AG08395 (cell line): ENCODE measurements at places on chromosomes 16 and 17.
A peak's percentile ranks its signal among the peaks of the same experiment; 100 is the strongest.

- DNase-seq: no peak
Observed at GRCh38 chr16:14284371-14284770, 213.3 kb downstream of the MRTFB start.

DNA sequence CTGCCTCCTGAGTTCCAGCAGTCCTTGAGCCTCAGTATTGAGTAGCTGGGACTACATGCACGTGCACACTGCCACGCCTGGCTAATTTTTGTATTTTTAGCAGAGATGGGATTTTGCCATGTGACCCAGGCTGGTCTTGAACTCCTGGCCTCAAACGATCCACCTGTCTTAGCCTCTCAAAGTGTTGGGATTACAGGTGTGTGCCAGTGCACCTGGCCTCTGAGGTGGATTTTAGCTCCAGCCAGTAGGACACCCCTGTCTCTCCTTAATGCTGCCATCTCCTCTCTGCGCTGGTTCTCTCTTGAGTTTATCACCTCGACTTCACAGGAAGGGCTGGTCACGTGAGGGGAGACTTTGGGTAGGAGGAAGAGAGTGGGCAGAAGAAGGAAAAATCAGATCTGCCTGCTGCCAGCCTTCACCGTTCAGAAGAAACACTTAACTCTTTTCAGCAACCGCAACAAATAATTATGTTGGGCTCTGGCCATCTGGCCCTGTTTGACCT, 55.1 kb downstream of the NDE1 start:
- DNase-seq: no peak

- no peak for DNase-seq
Observed at GRCh38 chr17:34607917-34608316, 28.5 kb downstream of the TMEM132E start.

DNA sequence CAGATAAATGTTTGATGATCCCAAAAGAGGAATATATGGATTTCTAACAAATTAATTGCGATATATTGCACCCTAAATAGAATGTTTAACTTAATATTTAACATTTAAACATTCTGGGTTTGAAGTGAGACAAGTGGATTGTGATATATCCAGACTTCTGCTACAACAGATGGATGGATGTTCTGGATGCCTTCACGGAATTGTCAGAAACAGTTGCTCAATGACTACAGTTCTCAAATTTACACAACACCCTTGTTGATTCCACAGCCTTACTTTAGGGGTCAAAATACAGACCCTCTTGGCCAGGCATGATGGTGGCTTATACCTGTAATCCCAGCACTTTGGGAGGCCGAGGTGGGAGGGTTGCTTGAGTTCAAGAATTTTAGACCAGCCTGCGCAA, 250.8 kb downstream of the RBFOX1 start:
- DNase-seq: no peak

- no peak for DNase-seq
Observed at GRCh38 chr16:63921737-63922295, 1200.0 kb downstream of the CDH11 start.

DNA sequence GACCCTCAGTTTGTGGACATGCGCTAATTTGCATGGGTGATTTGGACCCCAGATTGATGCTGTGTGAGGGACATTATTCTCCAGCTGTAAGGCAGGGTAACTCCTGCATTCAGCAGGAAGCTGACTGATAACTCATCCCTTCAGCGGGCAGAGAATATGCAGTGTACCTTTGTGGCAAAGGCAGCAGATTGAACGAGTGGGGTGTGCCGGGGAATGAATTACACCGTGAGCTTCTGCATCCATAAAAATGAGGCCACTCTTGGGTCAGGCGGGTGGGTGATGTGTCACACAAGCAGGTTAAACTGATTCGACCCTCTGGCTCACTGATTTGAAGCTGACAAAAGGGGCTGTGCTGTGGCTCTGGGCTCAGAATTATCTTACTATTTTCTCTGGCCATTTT, 128.9 kb upstream of the PMFBP1 start:
- no peak for DNase-seq

DNA sequence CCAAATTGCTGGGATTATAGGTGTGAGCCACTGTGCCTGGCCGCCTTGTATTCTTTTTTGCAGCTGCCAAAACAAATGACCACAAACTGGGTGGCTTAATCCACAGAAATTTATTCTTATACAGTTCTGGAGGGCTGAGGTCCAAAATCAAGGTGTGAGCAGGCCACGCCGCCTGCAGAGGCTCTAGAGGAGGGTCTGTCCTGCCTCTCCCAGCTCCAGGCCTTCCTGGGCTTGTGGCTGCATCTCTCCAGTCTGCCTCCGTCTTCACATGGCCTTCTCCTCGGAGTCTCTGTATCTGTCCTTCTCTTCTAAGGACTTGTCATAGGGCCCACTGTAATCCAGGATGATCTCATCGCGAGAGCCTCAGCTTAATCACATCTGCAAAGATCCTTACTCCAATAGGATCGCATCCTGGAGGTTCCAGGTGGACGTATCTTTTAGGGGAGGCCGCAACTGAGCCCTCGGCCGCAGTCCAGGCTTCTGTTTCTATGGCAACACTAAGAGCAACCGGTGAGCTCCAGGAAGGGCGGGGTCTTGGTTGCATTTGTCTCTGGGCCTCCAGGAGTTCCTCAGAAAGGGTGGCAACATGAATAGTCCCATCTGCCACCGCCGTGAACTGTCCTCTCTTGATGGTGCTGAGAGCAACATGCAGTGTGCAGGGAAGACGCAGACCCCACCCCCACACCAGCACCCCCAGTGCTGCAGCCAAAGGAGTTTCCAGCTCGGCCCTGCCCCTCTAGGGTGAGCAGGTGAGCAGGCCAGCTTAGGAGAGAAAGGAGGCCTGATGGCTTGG, 29.5 kb upstream of the CREBBP start:
- DNase-seq: no peak

GRCh38 chr17:9115214-9116191, 94.2 kb downstream of the NTN1 start:
- DNase-seq: peak; percentile 74

GRCh38 chr17:41629826-41630670, 5.7 kb upstream of the KRT17 start:
- DNase-seq: no peak

- DNase-seq: no peak
Observed at GRCh38 chr16:82195917-82196494, 26.0 kb upstream of the MPHOSPH6 start.

DNA sequence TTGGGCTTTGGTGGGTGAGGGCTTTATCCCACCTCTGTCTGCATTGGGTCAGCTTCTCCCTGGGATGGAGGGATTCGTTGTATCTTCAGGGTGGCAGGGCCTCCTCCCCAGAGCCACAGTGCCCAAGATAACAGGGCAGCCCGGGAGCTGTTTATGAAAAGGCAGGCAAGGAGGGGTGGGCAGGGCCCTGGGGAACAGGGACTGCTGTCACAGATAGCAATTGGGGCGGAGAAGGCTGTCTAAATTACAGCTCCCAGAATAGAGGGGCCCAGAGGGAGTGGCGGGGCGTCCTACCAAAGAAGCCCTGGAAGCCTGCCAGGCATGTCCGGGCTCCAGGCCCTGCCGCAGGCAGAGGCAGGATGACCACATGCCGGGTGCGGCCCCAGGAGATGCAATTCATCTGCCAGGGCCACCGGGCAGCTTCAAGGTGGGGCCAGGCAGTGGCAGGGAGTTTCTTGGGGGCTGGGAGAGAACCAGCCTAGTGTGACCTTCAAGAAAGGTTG, 18.8 kb upstream of the PHOSPHO1 start:
- DNase-seq: peak; percentile 65

GRCh38 chr17:78613416-78613815, 36.2 kb upstream of the DNAH17 start:
- no peak for DNase-seq

DNA sequence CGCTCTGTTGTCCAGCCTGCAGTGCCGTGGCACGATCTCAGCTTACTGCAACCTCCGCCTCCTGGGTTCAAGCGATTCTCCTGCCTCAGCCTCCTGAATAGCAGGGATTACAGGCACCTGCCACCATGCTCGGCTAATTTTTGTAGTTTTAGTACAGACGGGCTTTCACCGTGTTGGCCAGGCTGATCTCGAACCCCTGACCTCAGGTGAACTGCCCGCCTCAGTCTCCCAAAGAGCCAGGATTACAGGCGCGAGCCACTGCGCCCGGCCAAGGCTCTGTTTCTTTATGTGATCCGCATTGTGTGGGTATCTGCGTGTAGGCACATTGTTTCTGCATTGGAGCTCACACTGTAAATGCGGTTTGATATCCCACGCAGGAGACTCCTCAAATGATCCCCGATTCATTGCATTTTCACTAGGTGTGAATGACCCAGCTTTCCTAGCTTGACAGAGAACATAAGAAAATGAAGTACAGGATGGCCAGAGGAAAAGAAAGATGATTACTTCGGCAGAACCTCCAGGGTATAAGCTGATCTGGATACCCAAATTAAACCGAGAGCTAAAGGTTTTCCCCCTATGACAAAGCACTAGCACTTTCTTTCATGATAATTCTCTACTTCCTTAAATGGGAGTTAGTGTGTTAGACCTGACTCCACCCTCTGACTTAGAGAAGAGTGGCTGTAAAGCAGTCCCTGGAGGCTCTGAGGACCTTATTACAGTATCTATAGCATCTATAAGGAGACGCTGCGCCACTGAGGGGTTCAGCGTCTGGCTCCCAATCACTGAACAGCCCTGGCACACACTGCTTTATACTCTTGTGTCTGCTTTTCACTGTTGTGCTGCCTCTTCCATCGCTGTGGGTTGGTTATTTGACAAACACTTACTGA, 17.3 kb downstream of the COTL1 start:
- DNase-seq: no peak
